ENCODE measurements at places on chromosomes 12 and 14.

- DNase-seq = no peak
Observed at GRCh38 chr12:95962222-95962621, 19.1 kb downstream of the AMDHD1 start.

GRCh38 chr14:38387821-38388220, 131.9 kb upstream of the CLEC14A start:
- DNase-seq = no peak

GRCh38 chr12:42421844-42422779, 96.1 kb downstream of the PPHLN1 start:
- DNase-seq = no peak

DNA sequence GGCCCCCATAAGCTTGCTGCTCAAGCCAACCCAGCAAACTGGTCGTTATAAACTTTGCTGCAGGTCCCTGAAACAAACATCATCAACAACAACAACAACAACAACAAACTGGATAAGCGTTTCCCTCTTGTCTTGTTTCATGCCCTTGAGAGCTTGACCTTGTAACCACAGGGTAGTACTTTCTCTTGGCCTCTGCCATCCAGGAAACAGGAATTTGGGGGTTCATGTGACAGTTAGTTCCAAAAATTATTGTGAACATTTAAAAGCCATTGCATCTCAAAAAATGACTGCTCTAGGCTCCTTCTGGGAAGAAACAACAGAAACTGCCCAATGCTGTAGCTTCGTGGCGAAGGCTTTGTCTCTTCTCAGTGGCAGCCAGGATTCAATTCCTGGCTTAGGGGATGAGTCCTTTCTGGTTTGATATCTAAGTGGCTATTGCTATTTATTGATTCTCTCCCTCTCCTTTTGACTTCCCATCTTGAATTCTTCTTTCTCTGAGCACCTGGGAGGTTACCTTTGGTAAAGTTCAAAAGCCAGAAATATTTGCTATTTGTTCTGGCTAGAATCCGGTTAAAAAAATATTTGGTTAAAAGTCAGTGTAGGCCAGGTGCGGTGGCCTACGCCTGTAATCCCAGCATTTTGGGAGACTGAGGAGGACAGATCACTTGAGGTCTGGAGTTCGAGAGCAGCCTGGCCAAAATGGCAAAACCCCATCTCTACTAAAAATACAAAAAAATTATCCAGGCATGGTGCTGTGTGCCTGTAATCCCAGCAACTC, 52.0 kb upstream of the CPM start:
- DNase-seq = no peak

- no peak for DNase-seq
Observed at GRCh38 chr12:119512772-119513497, 80.6 kb upstream of the TMEM233 start.

DNA sequence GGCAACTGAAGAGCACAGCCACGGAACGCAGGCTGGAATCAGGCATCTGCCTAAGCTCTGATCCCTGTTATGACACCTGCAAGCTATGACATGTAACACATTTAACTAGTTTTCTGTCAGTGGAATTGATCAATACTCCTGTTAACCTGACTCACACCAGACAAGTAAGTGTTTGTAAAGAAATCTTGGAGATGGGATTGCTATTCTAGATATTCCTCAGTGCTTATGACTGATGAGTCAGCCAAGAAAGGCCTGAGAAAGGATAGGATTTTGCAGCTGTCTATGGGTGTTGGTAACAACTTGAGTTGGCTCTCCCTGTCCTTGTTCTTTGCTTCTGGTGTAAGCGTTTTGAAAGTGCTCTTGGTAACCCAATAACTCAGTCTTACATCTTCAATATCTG, 110.5 kb downstream of the GPR135 start:
- DNase-seq = no peak

All from SIG-M5 (cell line).